ENCODE measurements at places on chromosomes 5 and 9.

DNA sequence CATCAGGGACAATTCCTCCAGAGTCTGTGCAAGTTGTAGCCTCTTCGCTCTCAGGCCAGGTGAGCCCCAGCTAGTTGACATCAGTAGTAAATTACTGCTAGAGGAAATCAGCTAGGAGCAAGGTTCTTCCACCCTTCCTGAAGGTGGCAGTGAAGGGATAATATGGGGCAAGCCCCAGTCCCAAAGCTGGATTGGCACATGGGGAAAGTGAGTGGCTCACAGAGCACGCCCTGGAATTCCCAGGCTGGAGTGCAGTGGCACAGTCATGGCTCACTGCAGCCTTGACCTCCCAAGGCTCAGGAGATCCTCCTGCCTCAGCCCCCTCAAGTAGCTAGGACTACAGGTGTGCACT, 82.1 kb downstream of the CYFIP2 start:
- DNase-seq: no peak

GRCh38 chr9:82987370-82988189, 75.4 kb downstream of the RASEF start:
- DNase-seq: no peak

- no peak for DNase-seq
Observed at GRCh38 chr5:119358901-119359603, 3.2 kb downstream of the TNFAIP8 start.

- no peak for DNase-seq
Observed at GRCh38 chr9:133944746-133945135, 47.4 kb downstream of the VAV2 start.

- DNase-seq: peak; percentile 67
Observed at GRCh38 chr5:107893642-107894041, 222.9 kb upstream of the EFNA5 start.

DNA sequence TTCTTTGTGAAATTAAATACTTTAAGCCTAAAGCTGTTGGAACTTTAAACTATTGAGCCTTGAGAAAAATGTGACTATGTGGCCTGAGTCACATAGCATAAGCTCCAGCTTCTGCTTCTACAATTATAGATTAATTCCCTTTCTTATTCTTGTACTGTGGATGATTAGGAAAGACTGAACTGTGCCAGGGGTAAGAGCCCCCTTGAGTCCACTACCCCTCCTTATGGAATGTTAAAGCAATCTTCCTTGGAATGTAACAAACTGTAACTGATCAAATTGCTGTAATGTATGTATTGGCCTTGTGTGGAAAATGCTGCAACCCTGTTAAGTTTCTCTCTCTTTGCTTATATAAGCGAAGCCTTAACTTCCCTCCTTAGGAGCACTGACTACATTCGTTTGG, 273.2 kb downstream of the FAM170A start:
- no peak for DNase-seq

- DNase-seq: no peak
Observed at GRCh38 chr9:137148661-137149060, 9.7 kb downstream of the GRIN1 start.

- no peak for DNase-seq
Observed at GRCh38 chr5:64576250-64576649, 70.4 kb downstream of the RGS7BP start.

GRCh38 chr9:73133921-73134407, 17.7 kb upstream of the ANXA1 start:
- DNase-seq: peak; percentile 25

GRCh38 chr5:52854949-52855348, 67.2 kb downstream of the ITGA1 start:
- DNase-seq: no peak

DNA sequence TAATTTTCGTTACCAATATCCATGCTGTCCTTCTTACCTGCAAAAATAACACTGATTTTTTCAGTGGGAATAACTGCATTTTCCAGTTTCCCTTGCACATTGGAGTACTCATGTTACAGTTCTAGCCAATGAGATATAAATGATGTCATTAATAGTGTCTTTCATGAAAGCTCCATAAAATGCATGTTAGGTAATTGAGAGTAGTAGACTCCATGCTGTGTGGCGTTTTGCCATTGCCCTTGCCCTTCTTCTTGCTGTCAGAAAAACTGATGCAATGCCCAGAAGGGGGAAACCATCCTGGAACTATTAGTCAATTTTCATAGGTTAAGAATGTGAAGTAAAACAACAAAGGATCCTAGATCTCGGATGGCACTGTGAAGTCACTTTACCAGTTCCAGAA, 1765.3 kb downstream of the EFNA5 start:
- no peak for DNase-seq

DNA sequence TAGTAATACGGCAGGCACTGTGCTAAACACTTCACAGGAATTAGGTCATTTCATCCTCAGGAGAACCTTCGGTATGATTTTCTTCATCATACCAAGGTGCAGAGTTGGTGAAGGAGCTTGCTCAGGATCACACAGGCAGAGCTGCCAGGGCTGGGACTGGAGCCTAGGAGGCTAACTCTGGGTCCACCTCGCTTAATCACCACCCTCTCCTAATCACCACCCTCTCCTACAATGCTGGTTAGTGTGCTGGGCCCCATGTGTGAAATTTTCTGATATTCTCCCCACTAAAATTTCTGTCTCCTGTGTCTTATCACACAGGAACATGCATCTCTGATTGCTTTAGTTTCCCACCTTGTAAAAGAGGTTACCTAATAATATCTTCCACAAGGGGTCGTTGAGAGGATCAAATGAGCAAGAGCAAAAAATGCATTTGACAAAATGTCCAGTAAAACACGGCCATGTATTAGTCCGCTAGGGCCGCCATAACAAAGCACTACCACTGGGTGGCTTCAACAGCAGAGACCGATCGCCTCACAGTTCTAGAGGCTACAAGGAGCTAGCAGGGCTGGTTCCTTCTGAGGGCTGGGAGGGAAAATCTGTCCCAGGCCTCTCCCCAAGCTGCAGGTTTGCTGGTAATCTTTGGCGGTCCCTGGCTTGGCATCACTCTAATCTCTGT, 128.2 kb upstream of the NFIB start:
- no peak for DNase-seq

DNA sequence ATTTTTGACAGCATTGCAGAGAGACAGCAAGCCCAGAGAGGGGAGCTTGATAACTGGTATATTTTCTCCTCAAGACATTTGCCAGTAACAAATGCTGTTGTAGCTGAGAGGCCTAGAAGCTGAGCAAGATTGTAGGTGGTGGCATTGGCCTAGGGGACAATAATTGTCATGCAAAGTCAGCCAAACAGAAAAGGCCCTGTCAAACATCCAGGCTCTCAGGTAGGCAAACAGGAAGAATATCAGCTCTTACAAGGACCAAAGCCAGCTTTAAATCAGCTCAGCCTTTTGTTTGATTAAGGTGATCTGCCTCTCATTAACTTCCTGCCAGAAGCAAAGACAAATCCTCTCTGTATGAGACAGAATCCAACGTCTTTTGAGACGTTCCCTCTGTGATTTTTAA, 29.7 kb upstream of the BARX1 start:
- no peak for DNase-seq

DNA sequence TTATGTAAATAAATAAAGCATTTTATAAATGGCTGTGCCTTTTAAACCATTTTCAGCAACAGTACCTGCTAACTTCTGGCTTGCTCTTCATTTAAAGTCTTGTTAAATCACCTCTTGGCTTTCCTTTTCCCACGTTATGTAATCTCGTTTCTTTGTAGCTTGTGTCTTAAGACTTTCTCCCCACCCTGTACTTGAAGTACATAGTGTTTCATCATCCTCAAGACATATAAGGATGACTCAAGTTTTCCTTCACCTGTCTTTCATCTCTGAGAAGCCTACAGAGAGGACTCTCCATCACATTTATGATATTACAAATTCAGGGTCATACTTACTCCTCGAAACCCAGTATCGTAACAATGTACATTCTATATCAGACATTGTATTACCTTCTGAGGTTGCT, 33.9 kb downstream of the PRELID2 start:
- DNase-seq: no peak

GRCh38 chr9:107847978-107848964, 358.7 kb upstream of the KLF4 start:
- peak; percentile 58 for DNase-seq
